ENCODE measurements at places on chromosomes 5 and 9.

DNA sequence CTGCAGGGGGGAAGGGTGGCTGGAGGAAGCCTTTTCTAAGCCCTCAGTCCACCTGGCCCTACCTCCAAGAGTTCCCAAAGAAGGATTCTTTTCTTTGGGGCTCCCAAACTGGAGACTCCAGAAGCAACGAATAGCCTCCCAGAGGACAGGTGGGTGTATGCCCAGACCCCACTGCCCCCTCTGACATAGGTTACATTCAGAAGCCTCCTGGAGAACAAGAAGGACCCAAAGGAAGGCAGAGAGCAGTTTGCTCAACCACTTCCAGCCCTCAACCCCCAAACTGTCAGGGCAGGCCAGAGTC is 10.3 kb downstream of the HK3 start:
- no peak for DNase-seq

- no peak for DNase-seq
These were observed 509.4 kb downstream of the BNC2 start for GRCh38 chr9:16361118-16361517.

- DNase-seq: no peak
These were observed 13.1 kb downstream of the GPR21 start for GRCh38 chr9:123046406-123047195.

- no peak for DNase-seq
These were observed 26.1 kb downstream of the PWWP2A start for GRCh38 chr5:160092960-160093707.

DNA sequence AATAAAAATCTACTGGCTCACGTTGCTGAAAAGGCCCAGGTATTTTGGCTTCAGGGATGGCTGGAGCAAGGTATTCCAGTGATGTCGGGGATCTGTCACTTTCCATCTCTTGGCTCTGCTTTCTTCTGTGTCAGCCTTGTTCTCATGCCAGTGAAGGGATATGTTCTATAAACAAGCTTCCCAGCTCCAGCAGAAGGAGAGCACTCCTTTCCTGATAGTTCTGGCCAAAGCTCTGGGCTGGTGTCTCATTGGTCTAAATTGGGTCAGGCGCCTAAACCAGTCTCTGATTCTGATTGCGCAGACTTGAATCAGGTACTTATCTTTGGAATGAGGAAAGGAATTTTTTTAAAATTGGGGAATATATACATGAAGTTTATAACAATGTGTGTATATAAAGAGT is 5.1 kb downstream of the SNX30 start:
- DNase-seq: no peak

GRCh38 chr9:116060631-116061030 is 93.0 kb upstream of the PAPPA start:
- no peak for DNase-seq

GRCh38 chr9:88980740-88981203 is 10.5 kb upstream of the S1PR3 start:
- DNase-seq: no peak

GRCh38 chr5:167147879-167148278 is 1143.6 kb upstream of the WWC1 start:
- DNase-seq: no peak

GRCh38 chr5:171956887-171957495 is 49.4 kb downstream of the FBXW11 start:
- DNase-seq: no peak

- DNase-seq: no peak
These were observed 48.9 kb upstream of the SLC2A8 start for GRCh38 chr9:127347831-127348776.

DNA sequence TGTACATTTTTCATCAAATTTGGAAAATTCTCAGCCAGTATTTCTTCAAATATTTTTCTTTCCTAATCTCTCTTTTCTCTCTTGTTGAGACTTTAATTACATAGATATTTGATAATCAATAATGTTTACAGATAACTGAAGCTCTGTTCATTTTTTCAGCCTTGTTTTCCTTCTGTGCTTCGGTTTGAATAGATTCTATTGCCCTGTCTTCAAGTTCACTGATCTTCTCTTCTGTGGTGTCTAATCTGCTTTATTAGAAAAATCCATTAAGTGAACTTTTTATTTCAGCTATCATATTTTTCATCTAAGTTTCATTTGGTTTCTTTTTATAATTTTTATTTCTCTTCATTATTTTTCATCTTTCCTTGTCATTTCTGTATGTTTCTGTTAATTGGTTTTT is 54.1 kb downstream of the AMBP start:
- no peak for DNase-seq

DNA sequence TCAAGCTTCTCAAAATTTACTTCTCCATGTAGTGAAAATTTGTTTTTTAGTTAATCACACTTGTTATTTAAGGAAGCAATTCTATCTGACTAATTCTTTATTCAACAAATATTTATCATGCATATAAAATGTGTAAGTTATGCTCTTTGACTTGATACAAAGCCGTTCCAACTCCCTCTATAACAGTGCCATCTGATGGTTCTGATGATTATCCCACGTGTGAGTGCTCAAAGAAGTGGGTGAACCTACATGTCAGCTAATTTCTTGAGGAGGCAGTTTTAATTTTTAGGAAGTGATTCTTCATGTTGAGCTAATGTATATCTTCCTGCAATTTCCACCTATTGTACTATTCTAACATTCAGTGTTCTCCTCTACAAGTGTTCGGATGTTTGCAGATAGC is 88.8 kb upstream of the BRINP1 start:
- no peak for DNase-seq

GRCh38 chr5:92544036-92544435 is 1037.0 kb downstream of the NR2F1-AS1 start:
- no peak for DNase-seq

- DNase-seq: no peak
These were observed 53.5 kb upstream of the EQTN start for GRCh38 chr9:27350382-27350976.

DNA sequence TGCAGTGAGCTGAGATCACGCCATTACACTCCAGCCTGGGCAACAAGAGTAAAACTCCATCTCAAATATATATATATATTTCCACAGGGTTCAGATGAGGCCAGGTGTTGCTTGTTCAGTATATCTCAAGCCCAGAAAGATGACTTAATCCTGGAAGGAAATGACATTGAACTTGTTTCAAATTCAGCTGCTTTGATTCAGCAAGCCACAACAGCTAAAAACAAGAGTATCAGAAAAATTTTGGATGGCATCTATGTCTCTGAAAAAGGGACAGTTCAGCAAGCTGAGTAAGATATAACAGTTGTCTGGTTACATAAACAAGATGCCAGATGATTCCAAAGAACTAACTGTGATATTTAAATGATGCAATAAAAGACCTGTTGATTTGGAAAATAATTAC is 352.0 kb downstream of the KCTD16 start:
- DNase-seq: no peak

- no peak for DNase-seq
These were observed 31.4 kb downstream of the COL27A1 start for GRCh38 chr9:114186605-114187289.

DNA sequence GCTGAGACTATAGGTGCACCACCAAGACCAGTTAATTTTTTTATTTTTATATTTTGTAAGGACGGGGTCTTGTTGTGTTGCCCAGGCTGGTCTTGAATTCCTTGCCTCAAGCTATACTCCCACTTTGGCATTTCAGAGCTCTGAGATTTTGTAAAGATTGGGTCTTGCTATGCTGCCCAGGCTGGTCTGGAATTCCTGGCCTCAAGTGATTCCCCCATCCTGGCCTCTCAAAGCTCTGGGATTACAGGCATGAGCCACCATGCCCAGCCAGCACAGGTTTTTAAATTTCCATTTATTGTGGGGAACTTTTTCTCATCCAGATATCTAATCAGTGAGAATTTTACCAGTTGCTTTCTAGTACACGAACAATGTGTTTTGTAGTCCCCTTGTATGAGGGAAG is 156.1 kb upstream of the VLDLR start:
- DNase-seq: no peak

- DNase-seq: no peak
These were observed 10.6 kb downstream of the TMEM167A start for GRCh38 chr5:83066548-83067110.

DNA sequence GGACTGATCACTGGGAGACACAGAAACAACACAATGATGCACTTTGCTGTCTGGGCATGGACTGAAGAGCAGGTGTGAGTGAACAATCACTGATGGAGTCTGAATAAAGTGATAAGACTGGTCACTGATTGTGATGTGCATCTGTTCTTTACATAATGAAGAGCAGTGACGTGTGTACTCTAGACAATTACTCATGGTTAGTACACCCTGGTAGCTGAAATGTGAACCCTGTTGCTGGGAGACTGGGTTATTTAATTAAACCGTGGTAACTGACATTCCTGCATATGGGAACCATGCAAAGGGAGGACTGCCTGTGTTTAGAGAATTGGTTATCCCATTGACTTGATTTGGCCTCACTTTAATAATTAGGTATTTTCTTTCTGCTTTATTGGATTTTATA is 202.9 kb downstream of the NR2F1-AS1 start:
- DNase-seq: no peak

DNA sequence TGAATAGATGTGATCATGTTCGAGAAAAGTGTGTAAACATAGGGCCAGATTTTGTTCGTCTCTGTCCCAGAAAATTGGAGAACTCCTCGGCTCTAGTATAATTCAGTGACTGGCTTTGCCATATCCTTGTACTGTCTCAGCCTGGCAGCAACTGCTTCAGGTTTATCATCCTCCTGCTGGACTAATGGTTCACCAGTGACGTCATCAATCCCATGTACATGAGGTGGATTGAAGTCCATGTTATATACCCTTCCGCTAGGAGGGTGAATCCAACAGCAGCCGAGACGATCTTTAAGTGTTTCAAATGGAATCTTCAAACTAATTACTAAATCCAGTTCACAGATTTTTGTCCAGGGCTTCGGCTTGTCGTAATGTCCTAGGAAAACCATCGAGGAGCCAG is 17.1 kb upstream of the PLPP1 start:
- no peak for DNase-seq

GRCh38 chr5:109929911-109930310 is 240.2 kb downstream of the MAN2A1 start:
- no peak for DNase-seq

DNA sequence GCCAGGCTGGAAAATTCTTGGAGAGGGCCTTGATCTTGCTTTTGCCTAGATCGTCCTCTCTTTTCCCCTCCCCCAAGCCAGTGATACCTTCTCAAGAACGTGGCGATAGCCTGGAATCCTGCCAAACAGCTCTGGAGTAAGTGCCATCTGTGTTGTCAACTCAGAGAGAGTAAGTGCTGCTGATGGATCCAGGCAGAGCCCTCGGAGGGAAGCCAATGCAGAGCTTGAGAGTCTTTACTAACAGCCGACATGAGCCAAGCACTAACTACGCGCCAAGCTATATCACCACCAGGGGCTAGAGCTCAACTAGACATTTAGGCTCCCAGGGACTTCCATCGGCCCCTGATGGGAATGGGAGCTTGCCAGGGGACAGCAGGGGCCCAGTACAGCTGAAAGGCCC is 17.6 kb downstream of the RAPGEF1 start:
- DNase-seq: no peak

- DNase-seq: no peak
These were observed 2.1 kb downstream of the MAP3K1 start for GRCh38 chr5:56817263-56818014.

DNA sequence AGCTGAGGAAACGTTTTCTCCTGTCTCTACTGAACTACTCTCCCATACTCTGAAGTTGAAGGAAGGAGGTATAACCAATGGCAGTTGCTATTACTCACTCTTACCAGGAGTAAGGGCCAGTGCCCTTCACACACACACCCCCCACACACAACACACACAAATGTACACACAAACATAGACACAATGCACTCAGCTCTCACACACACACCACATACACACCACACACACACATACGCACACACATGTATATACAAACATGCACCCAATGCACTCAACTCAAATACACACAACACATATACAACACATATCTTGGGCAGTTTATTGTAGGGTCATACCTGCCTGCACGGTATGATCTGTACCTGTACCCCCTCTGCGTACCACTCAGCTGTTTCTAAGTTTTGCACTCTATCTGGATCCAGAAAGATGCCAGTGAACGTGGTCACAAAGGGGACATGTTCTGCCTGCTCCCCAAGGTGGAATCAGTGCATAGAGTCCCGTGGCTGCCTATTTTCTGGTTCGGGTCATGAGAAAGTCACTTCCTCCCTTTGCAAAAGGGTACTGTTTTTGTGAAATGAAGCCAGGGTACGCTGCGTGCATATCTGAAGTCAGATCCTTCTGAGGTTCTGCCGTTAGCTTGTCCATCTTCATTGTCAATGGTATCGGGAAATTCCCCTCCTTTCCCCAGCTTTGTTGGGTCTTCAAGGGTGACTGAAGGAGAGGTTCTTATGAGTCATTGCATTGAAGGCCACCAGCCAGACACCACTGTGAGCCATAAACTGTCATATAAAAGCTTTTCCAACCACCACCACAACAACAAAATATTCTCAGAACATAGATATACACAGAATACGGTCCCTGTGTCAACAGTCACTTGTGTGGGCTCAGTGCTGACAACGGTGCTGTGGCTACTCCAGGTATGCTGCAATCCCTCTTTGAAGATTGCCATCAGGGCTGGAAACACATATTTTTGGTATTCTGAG is 131.9 kb downstream of the UGCG start:
- DNase-seq: no peak

GRCh38 chr5:37490120-37490810 is 111.1 kb downstream of the WDR70 start:
- DNase-seq: no peak

Data from activated naive CD4-positive, alpha-beta T cell (primary cell).